ENCODE measurements at places on chromosomes 1 and 21.

DNA sequence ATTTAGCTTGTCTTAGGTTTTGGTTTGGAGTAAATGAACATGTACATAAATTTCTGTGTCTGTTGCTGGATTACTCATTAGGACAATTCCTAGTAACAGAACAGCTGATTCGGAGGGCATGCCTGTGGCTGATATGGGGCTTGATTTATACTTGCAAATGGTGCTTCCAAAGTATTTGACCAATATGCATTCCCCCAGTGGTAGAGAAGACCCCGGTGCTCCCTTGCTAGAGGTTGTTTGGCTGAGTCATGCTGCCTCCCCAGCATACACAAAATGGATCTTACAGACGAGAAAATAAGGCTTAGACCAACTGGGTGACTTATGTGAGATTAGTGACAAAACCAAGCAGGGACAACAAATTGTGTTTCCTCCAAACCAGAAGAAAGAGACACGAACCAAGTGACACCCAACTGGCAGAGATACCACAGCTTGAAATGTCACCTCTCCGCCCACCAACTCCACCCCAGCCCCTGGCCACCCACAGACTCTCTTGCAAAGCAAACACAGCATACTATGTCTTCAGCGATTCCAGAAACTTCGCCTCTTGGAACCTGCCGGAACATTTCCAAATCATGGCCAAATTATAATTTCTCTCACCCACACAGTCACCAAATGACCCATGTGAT lies 75.9 kb upstream of the ETS2 start:
- no peak overlapping the region for H3K27ac ChIP-seq
- peaks cover 12% of the 10 kb centered on the region for H3K4me1 ChIP-seq
- peaks cover 13% of the 10 kb centered on the region for H3K27me3 ChIP-seq
- no peak overlapping the region for H3K4me3 ChIP-seq
- peaks cover 2% of the 10 kb centered on the region for H3K36me3 ChIP-seq

DNA sequence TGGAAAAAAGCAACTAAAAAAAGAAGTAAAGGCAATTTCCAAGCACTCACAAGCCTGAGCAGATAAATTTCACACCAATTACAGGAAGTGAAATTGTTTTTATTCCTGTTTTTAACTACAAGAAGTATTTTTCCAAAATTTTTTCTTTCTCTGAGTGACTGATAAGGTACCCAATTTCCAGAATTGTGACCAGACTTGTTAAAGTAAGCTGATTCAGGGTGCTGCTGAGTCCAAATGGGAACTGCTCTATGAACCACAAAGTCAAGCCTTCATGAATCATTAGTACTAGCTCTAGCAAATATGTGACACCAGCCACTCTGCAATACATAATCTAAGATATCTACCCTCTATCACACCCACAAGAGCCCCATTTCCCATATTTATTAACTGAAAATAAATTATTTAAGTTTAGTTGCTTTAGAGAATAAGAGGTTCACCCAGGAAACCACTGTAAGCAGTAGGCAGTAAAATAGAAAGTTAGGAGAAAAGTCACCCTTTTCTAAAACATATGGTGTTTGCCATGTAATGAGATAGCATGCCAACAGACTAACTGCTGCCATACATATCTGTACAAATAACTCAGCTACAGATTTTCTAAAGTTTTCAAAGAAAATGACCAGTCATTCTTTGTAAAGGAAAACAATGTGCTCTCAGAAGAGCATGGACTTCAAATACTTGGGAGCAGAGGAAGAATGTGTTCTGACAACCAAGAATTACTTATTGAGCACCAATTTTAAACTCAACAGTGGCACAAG lies 43.1 kb upstream of the TNFSF18 start:
- no peak for DNase-seq
- no peak overlapping the region for H3K4me3 ChIP-seq
- no peaks in the 10 kb centered on the region for H3K4me1 ChIP-seq
- H3K27ac ChIP-seq, result no peak overlapping the region
- no peaks in the 10 kb centered on the region for H3K36me3 ChIP-seq
- H3K27me3 ChIP-seq, result no peaks in the 10 kb centered on the region

GRCh38 chr21:36208326-36209013 lies 51.8 kb downstream of the DOP1B start:
- H3K4me3 ChIP-seq, result no peak overlapping the region
- H3K27me3 ChIP-seq, result no peaks in the 10 kb centered on the region
- H3K36me3 ChIP-seq, result peaks cover 19% of the 10 kb centered on the region
- peaks cover 25% of the 10 kb centered on the region for H3K4me1 ChIP-seq

DNA sequence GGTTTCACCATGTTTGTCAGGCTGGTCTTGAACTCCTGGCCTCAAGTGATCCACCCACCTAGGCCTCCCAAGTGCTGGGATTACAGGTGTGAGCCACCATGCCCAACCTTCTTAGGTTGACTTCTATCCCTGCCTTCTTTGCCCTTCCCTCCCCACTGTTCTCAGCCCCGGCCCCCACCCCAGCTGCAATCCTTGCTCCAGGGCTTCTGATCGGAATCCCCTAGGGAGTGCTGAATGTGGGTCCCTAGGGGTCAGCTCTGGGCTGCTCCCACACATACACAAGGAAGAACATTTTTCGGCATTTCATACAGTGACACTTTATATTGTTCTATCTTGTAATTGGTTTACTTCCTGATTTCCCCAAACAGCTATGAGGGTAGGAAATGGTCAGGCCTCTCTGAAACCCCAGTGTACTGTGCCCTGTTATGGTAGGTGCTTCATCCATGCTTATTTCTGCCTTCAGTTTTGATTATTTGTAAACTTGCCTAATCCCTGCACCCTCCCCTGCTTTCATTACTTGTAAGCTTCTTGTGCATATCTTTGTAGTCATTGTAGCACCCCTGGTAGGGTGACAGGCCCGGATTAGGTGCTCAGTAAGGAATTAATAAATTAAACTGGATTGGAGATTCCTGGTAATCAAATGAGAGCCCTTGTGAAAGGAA lies 5.8 kb upstream of the SRP9 start:
- no peaks in the 10 kb centered on the region for H3K36me3 ChIP-seq
- peaks cover 2% of the 10 kb centered on the region for H3K27me3 ChIP-seq
- DNase-seq, result no peak
- peaks cover 1% of the 10 kb centered on the region for H3K4me1 ChIP-seq
- H3K27ac ChIP-seq, result no peak overlapping the region

- no peak overlapping the region for H3K4me3 ChIP-seq
- no peaks in the 10 kb centered on the region for H3K4me1 ChIP-seq
- H3K36me3 ChIP-seq, result no peaks in the 10 kb centered on the region
Measured at GRCh38 chr21:28892199-28893111, 100.2 kb downstream of the LTN1 start.

- DNase-seq, result no peak
- no peak overlapping the region for H3K4me3 ChIP-seq
- no peaks in the 10 kb centered on the region for H3K36me3 ChIP-seq
- peaks cover 4% of the 10 kb centered on the region for H3K27me3 ChIP-seq
Measured at GRCh38 chr1:160827418-160827817, 31.4 kb downstream of the LY9 start.

GRCh38 chr1:229410692-229411433 lies 23.0 kb downstream of the ACTA1 start:
- peaks cover 67% of the 10 kb centered on the region for H3K27me3 ChIP-seq
- peaks cover 12% of the 10 kb centered on the region for H3K4me1 ChIP-seq
- no peaks in the 10 kb centered on the region for H3K36me3 ChIP-seq
- no peak for DNase-seq
- peak overlapping the region; percentile 55 for H3K4me3 ChIP-seq
- H3K27ac ChIP-seq, result no peak overlapping the region

DNA sequence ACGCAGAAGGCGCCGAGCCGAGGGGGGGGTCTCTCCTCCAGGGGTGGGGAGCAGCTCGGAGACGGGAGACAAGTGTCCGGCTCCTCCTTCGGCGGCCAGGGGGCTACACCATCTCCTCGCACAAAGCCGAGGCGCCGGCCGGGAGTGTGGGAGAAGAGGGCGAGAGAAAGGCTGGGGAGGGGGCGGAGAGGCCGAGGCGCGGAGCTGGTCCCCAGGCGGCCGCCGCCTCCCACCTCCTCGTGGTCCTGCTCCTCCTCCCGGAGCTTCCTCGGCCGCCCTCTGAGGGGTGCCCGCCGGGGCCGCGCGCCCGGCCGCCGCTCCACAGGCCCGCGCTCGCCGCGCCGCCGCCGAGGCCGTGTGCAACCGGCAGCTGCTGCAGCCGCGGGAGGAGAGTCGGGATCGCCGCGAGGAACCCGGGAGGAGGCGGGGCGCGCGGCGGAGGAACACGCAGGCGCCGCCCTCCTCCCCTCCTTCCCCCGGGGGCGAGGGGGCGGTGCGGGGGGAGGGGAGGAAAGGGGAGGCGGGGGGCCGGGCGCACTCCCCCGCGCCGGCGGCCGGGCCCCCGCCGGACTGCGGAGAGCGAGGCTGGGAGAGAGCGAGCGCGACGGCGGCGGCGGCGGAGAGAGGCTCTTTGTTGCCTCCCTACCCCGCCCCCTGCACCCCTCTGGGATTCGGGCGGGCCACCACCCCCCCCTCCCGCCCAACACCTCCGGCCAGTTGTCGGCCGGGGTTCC lies at the start of gene ENAH:
Gene ENAH, minus strand, starts transcription at position 395 of the 734 bp plus-strand sequence. CDS start 433 bp downstream, outside the sequence.
- peaks cover 10% of the 10 kb centered on the region for H3K4me1 ChIP-seq
- H3K27ac ChIP-seq, result no peak within 1 kb of the TSS
- peak within 1 kb of the TSS; percentile 85 for H3K4me3 ChIP-seq
- H3K36me3 ChIP-seq, result no peaks in the 10 kb centered on the region
